ENCODE measurements at places on chromosomes 5 and 9.

- no peak for DNase-seq
Observed at GRCh38 chr5:1214936-1215220, 10.3 kb upstream of the SLC6A18 start.

GRCh38 chr9:14616188-14616982 lies 76.8 kb downstream of the ZDHHC21 start:
- peak; percentile 74 for DNase-seq

DNA sequence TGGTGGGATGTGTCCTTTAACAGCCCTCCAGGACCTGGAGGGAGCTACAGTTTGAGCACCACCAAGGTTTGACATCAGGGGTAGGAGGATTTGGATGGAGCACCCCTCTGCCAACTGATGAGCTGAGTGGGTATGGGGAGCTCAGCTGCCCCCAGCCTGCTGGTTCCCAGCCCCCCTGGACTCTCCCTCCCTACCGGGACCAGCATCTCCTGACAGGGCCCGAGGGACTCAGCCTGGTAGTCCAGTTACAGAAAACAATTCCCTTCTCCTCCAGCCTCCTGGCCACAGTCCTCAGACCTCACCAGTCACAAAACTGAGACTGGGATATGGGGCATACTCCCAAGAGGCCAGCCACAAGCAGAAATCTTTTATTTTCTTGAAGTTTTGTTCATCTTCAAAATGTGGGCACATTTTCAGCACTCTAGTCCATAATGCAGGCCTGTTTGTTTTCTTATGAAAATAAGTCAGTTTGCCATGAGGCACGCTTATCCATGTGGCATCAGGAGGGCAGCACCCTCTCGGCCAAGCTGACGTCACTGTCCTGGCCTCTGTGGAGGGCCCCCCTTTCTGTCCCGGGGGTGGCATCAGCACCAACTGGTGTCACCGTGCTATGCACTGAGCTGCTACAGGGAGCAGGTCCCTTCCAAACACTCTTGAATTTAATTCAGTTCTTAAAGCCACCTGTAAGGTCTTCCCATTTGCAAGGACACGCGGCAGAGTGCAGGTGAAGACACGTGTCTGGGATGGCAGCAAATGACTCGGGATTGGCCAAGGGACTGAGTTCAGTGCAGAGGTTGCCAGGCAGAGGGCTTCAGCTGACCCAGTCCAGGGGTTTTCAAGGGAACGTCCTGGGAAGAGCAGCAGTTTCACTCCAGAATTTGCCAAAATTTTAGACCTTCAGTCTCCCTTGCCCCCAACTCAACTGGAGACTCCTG lies 187.6 kb downstream of the GADD45G start:
- no peak for DNase-seq

DNA sequence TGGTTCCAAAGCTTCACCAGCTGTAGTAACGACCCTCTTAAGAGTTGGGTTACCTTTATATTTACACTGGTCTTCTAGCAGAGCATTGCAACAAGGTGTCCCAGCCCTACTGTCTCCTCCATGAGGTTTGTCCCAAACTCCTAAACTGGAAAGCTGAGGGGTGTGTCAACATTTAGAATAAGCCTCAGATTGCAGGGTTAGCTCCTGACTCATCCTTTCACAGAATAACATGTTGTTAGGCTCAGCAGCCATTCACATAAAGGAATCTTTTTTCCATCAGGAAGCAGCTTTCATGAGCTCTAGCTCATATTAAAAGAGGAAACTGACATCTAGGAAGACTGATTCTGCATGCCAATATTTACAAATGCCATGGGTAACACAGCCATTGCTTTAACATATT lies 238.7 kb downstream of the EFNA5 start:
- no peak for DNase-seq

- DNase-seq, result no peak
Observed at GRCh38 chr5:1435369-1435768, 9.9 kb downstream of the SLC6A3 start.

DNA sequence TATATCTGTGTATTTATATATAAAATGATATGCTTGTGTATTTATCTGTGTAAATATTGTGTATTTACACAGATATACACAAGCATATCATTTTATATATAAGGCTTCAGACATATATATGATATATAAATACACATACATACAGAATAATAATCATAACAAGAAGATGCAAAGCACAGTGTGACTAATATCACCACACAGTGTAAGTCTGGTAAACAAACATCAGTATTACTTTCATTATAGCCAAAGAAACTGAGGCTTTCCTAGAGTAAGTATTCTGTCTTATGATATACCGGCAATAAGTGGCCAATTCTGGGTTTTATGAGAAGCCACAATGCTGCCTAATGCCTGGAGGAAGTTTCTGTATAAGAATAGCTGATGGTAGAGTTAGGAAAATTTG lies 29.9 kb upstream of the RAPGEF6 start:
- DNase-seq, result no peak

DNA sequence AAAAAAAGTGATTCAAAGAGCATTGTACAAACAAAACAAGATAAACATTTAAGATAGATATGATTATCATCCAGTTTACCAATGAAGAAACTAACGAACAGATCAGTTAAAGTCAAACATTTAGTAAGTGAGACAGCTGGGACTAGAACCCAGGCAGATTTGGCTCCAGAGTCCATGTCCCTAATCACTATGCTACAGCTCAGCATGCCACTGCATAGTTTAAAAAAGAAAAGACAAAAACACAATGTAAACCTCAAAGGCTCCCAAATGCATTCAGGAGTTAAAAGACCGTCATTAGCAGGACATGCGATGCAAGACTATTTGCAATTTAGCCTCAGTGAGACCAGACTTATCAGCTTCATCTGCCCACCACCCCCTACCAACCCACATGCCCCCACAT lies 36.8 kb downstream of the DENND1A start:
- no peak for DNase-seq

DNA sequence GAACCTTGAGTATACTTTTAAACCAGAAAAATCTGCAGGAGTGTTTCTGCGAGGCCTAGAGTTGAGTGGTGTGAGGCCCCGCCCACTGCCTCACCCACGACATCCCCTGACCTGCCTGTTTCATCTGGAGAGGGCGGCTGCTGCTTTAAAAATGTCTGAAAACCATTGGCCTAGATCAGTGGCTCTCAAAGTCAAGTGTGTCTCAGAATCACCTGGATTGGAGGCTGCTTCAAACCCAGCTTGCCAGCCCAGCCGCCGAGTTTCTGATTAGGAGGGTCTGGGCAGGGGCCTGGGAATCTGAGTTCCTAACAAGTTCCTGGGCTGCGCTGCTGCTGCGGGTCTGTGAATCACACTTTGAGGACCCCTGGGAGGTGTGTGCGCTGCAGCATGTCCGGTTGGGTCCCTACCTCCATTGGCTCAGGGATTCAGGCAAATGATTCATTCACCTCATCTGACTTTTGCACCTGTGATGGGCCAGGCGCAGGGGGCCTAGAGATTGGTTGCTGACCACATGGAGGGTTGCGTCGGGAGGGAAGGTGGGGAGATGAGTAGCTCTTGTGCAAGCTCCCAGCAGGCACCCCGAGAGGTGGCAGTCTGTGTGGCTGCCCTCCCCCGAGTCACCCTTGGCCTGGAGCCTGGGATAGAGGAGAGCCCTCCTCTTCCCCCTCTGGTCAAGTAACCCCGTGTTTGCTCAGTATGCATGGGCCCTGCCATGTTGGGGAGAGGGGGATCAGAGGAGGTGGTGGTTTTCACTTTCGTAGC lies 27.6 kb upstream of the HMCN2 start:
- no peak for DNase-seq

GRCh38 chr5:150078802-150079689 lies 7.3 kb downstream of the CSF1R start:
- no peak for DNase-seq

DNA sequence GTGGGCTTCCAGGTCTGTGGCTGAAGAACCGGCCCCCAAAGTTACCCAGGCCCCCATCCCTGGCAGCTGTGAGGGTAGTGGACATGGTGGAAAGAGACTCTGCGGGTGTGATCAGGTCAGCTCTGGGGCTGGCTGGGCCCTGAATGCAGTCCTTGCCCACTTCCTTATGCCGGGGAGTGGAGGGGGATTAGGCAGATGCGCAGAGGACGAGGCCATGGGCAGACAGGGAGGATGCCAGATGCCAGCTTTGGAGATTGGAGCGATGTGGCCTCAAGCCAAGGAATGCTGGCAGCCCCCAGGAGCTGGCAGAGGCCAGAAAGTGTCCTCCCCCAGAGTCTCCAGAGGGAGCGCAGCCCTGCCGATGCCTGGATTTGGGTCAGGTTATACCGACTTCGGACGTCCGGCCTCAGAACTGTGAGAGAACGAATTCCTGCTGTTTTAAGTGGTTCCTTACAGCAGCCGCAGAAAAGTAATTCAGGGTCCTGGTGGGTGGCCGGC lies 69.8 kb downstream of the ADAMTS2 start:
- no peak for DNase-seq

DNA sequence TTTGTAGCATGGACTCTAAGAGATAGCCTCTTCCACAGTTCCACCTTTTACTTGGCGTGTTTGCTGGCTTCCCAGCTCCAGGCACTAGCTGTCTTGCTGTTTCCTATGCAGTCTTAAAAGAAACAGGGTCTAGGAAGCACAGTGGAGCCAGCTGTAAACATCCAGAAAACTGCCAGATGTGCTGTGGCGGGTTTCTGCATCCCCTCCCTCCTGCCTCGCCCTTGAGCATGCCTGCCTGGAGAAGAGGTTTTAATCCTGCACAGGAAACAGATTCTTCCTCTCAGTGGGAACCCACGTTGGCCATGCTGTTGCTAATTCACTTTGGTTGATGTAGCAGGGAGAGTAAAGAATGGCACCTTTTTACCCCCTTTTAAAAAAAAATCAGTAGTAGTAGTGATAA lies 121.3 kb downstream of the RPS23 start:
- no peak for DNase-seq

GRCh38 chr5:81171769-81172168 lies 61.4 kb upstream of the CKMT2 start:
- peak; percentile 81 for DNase-seq

DNA sequence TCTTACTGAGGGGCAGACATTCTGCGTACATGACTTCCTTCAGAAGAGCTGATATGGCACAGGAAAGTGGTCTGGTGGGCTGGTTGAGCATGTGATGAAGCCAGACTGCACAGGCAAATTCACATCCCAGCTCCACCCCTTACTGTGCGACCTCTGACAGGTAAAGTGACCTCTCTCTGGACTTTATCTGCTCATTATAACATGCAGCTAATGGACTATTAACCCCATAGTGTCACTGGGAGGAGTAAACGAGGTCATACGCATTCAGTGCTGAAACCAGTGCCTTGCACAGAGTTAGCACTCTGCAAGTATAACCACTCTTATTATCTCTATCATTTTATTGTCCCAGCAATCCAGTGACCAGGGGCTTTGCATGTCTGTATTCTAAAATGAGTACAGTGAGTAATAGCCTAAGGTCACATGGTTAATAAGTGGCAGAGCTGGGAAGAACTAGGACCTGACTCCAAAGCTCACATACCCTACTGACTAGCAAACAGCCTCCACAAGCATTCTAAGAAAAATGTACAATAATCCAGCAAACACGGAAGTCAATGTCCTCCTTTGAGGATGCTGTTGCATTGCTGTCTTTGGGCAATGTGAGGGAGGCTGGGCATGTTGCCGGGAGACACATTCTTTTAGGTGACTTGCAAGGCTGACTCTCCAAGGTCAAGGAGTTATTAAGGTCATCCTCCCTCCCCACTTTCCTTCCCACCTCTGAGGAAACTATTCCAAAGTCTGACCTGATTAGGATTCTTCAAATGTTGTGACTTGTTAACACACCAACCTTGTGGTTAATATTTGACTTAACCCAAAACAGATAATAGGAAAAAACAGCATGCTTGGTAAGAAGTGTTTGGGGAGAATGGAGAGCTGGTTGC lies 19.0 kb downstream of the GLRX start:
- DNase-seq, result no peak

DNA sequence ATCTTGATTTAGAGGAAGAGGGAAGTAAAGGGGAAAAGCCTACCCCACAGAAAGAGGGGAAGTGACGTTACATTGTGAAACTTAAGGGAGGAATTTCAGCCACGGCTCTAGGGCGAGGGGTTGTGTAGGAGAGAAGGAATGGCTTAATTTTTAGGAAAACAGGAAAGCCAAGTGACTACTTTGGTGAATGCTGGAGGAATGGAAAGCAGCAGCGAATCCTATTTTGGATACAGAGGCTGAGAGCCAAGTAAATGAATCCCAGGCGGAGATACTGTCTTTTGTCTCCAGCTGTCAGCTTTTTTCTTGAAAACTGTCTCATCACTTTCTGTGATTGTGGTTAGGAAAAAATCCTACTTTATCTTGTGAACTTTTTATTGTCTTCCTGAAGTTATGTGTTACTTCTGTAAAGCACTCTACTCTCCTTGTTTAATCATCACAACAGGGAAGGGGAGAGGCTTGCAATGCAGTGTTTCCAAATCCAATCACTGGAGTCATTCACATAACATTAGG lies 188.4 kb downstream of the TSSK1B start:
- no peak for DNase-seq

DNA sequence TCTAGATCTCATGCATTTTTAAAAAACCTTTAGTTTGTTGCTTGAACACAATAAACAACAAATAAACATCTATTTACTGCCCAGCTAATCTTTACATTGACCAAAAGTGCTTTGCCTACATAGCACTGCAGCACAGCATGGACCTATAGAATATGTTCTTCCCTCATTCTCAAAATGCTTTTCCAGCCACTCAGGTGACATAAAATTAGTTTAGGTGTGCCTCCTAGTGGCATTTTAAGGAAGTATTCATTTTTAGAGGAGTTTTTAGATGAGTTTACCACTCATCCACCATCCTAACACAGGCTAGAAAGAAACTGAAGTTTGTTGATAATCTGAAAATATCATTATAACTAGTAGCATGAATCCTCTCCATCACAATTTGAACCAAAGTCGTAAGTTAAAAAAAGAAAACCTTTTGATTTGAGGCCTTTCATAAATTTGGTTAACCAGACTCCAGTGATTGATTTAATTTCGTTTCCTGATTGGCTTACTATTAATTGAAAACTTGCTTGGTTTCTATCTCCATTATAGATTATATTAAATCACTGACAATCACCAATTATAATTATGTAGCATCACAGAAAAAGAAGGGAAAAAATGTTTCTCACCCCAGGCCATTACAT lies 12.6 kb downstream of the PLGRKT start:
- peak; percentile 44 for DNase-seq

DNA sequence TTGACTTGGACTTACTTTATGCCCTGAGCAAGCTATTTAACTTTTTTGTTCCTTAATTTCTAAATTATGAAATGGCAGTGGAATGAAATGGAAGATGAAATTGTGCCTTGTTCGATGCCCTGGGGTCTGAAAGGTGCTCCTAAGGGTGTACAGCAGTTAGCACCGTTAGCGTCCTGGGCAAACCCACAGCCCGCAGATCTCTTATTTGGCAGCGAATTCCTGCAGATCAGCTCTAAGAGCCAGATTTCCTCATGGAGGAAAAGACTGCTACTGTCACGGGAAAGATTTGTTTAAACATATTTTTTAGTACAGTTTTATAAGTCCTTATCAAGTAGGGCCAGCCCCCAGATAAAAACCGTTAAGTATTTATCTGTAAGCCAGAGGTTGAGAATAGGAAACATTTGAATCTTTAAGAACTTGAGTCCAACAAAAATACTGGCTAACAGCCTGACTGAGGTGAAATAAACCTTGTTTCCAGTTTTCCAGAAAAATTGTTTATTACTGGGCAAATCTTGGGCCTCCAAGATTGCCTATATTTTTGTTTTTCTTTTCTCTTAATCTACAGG lies 216.5 kb upstream of the DMRT1 start:
- no peak for DNase-seq

GRCh38 chr5:67360047-67360446 lies 163.4 kb upstream of the CD180 start:
- DNase-seq, result no peak
